ENCODE measurements at places on chromosomes 1 and 21.

- DNase-seq, result no peak
Observed at GRCh38 chr1:53462193-53462592, 3.0 kb downstream of the DMRTB1 start.

GRCh38 chr1:67793562-67793961 is 39.7 kb downstream of the GNG12 start:
- DNase-seq, result no peak

GRCh38 chr1:48499211-48499735 is 27.3 kb upstream of the SPATA6 start:
- DNase-seq, result no peak

GRCh38 chr1:47727051-47727696 is 270.0 kb downstream of the TRABD2B start:
- DNase-seq, result no peak

GRCh38 chr1:193516755-193517388 is 330.5 kb upstream of the B3GALT2 start:
- DNase-seq, result no peak

DNA sequence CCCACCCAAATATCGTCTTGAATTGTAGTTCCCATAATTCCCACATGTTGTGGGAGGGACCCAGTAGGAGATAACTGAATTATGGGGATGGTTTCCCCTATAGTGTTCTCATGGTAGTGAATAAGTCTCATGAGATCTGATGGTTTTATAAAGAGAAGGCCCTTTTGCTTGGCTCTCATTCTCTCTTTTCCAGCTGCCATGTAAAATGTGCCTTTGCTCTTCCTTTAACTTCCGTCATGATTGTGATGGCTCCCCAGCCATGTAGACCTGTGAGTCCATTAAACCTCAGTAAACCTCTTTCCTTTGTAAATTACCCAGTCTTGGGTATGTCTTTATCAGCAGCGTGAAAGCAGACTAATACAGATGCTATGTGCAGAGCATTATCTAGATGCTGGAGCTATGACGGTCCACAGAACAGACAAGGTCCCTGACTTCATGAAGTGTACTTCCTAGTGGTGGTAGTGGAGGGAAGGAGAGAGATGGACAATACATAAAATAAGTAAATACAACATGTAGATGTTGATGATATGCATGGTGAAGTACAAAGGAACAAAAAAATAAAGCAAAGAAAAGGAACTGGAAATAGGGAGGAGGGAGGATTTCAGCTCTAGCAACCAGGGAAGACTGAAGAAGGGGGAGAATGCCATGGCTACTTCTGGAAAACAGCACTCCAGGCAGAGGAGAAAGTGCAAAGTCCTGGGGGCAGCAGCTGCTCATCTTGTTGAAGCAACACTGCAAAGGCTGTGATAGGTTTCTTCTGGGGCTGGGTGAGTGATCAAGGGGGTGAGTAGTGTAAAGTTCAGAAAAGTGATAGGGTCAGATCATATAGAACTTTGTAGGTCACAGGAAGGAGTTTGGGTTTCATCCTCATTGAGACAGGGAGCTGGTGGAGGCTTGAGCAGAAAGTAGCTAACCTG is 6.8 kb upstream of the RCAN1 start:
- no peak for DNase-seq

DNA sequence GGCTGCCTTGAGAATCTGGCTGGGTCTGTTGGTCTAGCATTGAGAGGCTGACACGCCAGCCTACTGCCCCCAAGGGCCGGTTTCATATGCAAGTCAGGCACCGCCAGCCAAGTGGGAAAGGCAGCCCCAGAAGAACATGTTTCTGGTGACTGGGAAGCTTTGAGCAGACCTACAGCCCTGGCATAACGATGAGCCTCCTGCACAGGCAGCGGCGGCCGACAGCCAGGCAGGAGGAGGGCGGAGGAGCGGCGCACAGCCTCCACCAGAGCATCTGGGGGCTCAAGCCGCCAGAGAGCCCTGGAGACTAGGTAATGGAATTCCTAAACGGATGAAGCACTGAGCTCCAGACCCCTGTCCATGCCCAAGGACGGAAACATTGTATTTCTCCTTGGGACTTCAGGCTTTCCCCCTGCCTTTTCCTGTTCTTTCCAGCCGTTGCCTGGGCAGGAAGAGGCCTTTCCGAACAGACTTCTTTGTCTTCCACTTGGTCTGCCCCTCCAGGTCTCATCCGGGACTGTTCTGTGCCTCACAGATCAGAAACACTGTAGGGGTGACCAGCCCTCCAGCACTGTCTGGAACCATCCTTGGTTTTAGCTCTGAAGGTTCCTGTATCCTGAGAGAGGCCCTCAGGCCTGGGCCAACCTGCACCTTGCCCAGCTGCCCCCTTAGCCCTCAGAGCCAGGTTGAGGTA is 59.5 kb downstream of the IRF2BP2 start:
- DNase-seq, result no peak

DNA sequence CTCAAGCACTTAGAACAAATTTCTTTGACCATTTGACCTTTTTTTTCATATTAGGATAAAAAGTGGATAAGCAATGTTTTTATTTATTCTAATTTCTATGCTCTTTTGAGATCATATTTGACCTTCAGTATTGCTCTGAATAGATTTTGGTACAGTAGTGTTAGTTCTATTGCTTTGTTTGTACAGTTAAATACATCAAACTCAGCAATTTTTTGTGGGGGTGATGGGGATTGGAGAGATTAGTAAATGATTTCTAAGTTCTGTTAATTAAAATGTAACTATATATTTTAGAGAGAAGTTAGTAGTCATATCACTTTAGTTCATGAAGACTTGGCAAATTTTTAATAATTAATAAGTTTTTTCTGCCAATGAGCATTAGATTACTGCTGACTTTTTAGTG is 2.4 kb upstream of the GPR52 start:
- no peak for DNase-seq

GRCh38 chr1:203287109-203287893 is 18.0 kb upstream of the BTG2 start:
- DNase-seq, result peak; percentile 72

- no peak for DNase-seq
Observed at GRCh38 chr1:16247441-16247840, 10.5 kb upstream of the CPLANE2 start.

DNA sequence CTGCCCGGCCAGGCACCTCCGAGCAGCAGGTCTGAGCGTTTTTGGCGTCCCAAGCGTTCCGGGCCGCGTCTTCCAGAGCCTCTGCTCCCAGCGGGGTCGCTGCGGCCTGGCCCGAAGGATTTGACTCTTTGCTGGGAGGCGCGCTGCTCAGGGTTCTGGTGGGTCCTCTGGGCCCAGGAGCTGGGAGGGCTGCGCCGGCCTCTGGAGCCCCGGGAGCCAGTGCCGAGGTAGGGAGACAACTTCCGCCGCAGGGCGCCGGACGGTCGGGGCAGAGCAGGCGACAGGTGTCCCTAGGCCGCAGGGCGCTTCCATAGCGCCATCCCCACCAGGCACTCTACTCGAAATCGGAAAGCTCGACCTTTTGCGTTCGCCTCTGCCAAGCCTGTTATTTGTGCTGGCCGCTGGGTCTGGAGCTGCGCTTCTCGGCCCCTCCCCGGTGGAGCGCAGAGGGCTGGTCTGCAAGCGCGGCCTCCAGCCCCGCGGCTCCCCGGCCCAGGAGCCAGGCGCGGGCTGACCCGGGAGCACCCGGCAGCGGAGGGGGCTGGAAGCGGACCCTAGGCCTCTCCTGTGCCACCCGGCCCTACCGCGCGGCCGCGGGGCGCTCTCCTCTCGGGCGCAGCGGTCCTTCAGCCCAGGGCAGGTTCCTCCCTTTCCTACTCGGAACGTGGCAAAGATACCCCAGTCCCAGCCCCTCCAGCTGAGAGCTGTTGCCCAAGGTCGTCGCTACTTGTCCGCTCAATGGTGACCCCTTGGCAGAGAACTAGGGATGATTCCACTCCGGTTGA is 2.2 kb downstream of the SIM2 start:
- no peak for DNase-seq

GRCh38 chr1:207261971-207262370 is 59.5 kb upstream of the CD55 start:
- no peak for DNase-seq

- DNase-seq, result no peak
Observed at GRCh38 chr1:213264531-213264930, 213.5 kb downstream of the RPS6KC1 start.

GRCh38 chr1:41859686-41860085 is 59.0 kb downstream of the HIVEP3 start:
- no peak for DNase-seq

DNA sequence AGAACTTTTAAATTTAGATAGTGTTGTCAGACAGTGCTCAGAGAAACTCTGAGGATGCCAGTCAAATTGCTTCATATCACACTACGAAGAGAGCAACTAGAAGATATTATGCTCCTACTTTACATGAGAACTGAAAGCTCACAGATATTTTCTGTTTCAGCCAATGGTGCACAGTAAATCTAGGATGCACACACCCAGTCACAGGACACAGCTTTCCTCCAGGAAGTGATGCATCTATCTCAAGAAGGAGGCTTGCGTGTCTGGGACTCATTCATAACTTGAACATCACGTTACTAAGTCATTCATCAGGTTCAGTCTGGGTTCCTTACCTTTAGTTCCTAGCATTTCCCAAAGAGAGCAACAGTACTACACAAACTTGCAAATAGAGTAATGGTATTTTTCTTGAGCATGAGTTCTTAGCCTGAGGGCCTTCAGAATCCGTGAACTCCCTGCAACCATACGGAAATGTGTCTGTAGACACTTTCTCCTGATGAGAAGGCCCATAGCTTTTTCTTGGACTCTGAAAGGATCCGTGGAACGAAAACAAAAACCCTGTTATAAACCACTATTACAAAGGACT is 12.2 kb downstream of the ZNF697 start:
- no peak for DNase-seq

GRCh38 chr1:62625415-62625814 is 28.1 kb downstream of the ANGPTL3 start:
- no peak for DNase-seq

DNA sequence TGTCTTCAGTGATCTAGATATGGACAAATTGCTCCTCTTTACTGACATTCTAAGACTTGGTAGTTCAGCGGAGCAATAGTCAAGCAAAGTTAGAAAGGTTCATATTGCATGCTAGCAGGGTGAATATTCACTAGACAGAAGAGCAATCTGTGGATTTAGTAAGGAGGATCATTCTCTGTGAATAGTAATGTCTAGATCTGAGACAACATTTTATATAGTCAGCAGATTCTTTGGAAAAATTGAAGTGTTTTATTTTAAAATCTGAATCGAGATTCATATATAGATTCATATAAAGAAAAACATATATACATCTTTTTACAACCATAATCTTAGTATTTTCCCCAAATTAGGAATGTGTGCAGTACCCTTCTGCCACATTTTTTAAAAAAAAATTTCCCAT is 274.5 kb upstream of the BRINP3 start:
- DNase-seq, result no peak

GRCh38 chr1:67816506-67816905 is 16.8 kb downstream of the GNG12 start:
- no peak for DNase-seq

- DNase-seq, result no peak
Observed at GRCh38 chr1:100904528-100904927, 8.6 kb downstream of the SLC30A7 start.

- no peak for DNase-seq
Observed at GRCh38 chr21:31609081-31609480, 50.4 kb upstream of the SOD1 start.

- DNase-seq, result no peak
Observed at GRCh38 chr1:65541865-65542264, 121.4 kb downstream of the LEPR start.

DNA sequence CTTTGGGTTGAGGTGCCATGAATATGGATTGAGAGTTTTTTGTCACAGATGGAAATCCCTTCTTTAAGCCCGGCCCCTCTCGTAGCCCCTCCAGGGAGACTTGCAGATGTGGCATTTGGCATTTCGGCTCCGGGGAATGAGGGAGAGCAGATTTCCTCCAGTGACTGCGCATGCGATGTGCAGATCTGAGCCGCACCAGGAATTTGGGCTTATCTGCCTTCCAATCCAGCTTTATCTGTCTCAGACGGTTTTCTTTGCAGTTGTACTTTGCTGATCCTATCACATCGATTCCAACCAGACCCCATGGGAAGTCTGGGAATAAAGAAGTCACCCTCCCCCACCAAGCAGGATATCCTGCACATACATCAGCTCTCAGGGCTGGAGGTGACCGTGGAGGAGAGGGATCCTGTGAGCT is 11.7 kb downstream of the KIF26B start:
- DNase-seq, result no peak

GRCh38 chr1:16978567-16979474 is 1.6 kb downstream of the MFAP2 start:
- no peak for DNase-seq

GRCh38 chr1:208235982-208236761 is 8.0 kb downstream of the PLXNA2 start:
- DNase-seq, result no peak

DNA sequence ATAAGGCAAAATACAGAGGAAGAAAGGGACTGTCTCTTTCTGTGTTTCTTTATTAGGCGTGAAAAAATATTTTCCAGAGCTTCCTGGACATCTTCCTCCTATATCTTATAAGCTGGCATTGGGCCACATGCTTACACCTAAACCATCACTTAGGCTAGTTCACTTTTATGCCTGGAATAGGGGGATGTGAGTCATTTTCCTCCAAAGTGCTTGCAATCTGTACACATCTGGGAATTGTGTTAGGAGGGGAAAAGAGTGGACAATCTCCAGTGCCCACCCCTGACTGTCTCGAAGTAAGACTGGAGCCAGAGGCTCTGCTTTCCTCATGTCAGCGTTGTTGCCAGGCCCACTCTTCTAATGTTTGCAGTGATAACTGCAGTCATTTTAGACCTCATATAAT is 29.9 kb downstream of the GIPC2 start:
- DNase-seq, result no peak

DNA sequence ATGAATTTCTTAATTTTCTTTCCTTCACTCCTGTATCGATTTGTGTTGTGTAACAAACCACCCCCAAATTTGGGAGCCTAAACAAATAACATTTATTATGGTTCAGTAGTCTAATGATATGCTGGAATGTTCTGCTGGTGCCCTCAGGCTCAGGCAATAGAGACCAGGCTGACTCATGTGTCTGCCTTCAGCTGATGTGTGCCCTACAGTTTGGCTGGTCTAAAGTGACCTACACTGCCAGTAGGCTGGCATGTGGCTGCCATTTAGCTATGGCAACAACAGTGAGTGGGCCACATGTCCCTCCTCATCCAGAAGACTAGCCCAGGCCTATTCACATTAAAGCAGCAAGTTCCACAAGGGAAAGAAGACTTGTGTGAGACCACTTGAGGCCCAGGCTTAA is 115.8 kb downstream of the PTPRC start:
- DNase-seq, result no peak

GRCh38 chr1:32350785-32351398 is 11.4 kb downstream of the FAM229A start:
- peak; percentile 55 for DNase-seq
